ENCODE measurements at places on chromosomes 1 and 21.

GRCh38 chr1:88149686-88150085 is 534.4 kb upstream of the PKN2 start:
- no peak for DNase-seq

GRCh38 chr1:81439046-81439823 is 361.5 kb upstream of the ADGRL2 start:
- no peak for DNase-seq

DNA sequence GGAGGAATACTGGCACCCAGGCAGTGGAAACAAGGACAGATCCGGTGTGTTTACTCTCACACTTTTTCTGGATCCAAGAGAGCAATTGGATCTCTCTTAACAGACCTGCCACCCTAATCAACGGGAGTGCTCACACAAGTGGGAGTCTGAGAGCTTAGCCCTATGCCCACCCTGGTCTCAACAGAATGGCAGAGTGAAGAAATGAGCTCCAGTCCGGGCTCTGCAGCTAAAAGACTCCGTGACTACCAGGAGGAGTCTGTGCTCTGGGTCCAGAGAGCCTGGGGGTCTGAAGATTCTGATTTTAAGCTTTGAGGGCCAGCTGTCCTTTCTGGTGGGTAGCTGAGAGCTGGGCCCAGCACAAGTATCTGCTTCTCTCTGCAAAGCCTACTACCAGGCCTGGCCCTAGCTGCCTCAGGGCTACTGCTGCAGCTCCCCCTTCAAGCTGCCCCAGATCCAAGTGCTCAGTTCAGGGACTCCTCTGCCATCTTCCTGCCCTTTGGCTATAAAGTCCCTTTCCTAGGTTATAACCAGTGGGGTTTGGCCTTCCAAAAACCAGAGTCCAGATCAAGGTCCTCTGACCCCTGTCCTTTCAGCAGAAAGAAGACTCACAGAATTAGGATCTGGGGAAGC is 3.9 kb downstream of the S100A9 start:
- no peak for DNase-seq

GRCh38 chr1:180811886-180812285 is 100.8 kb upstream of the KIAA1614 start:
- peak; percentile 10 for DNase-seq

GRCh38 chr1:101221945-101222429 is 14.8 kb upstream of the S1PR1 start:
- no peak for DNase-seq

GRCh38 chr1:151144474-151145303 is 1.7 kb downstream of the SEMA6C start:
- no peak for DNase-seq

DNA sequence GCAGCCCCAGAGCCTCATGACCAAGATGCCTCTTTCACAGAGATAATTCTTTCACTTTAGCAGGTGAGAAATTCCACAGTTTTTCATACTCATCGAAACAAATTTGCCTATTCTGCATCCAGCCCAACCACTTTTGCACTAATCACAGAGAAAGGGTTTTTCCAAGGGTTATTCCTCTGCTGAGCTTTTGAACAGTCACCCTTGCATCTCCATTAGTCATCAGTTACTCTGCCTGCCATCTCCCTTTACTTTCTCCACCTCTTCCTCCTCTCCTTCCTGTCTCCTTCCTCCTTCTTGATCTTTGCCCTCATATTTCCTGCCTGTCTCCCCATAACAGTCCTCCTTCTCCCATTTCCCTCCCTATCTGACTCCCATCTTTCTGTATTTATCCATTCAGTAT is 43.9 kb downstream of the FH start:
- peak; percentile 50 for DNase-seq

DNA sequence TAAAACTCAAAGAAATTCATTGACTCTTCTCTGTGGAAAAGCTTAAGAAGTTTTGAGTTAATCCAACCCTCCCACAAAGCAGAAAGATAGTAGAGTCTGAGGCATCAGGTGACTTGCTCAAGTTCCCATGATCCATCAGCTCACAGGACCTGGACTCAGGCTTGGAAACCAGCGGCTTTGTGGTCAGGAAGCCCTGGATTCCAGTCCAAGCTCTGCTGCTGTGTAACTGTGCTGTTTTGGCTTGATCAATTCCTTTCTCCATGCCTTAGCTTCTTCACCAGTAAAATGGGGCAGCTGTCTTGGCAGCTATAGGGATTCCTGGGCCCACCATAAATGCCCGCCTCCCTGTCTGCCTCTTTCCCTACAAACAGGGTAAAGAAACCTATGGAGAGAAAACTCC is 180.2 kb downstream of the HIVEP3 start:
- no peak for DNase-seq

DNA sequence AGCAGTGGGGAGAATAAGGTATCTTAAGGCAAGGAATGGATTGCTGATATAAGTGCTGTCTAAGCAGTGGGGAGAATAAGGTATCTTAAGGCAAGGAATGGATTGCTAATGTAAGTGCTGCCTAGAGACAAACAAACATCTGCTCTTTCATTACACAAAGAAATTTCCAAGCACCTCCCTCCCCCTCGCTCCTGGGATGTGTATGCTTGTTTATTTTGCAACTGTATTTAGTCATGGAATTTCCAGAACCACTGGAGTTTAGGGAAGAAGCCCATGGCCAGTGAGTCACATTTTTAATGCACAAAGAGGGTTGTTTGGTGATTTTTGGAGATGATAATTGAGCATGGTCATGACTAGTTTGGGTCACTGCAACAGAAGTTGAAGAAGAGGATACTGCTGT is 21.5 kb downstream of the PDPN start:
- DNase-seq: no peak

DNA sequence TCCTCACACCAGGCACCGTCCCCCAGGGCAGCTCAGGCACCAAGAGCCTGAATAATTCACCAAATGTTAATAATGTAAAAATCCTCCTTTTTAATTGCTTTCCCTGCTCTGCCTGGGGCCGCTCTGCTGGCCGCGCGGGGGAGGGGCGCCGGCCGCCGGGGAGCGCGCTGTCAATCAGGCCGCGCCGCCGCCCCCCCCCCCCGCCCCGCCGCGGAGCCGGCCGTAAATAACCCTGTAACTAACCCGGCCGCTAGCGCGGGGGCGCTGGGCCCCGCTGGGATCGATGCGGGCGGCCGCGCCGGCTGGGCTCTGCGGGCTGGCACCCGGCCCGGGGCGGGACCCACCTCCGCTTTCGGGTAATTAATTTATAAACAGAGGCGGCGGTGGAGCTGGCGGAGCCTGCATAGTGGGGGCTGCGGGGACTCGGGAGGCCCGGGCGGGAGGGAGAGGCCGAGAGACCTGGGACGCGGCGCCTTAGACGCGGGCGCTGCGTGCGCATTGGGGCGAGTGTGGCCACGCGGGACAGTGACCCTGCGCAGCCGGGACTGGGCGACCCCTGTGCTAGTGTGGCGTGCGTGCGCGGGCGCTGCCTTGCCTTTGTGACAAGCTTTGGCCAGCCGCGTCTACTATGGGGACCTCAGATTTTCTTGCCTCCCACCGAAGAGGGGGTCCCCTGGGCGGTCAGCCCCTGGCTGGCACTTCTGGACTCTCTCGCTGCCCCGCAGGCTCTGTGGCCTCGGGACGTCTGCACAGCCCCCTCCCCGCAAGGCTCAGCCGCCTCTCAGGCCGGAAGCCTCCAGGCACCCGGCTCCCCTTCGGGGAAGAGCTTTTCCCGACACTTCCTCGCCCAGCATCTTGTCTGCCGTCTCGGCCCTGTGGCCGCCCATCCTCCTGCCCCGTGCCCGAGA is 16.6 kb downstream of the SAMD11 start:
- DNase-seq: peak; percentile 64

DNA sequence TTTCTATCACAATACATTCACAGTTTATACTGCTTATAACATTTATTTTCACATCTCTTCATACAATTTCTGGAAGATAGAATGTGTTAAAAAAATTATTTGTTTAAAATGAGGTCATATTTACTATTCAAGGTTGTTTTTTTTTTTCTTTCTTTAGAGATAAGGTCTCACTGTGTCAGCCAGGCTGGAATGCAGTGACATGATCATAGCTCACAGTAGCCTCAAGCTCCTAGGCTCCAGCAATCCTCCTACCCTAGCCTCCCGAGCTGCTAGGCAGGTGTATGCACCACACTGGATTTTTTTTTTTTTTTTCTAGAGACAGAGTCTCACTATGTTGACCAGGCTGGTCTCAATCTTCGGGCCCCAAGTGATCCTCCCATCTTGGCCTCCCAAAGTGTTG is 19.0 kb upstream of the RNF11 start:
- no peak for DNase-seq

DNA sequence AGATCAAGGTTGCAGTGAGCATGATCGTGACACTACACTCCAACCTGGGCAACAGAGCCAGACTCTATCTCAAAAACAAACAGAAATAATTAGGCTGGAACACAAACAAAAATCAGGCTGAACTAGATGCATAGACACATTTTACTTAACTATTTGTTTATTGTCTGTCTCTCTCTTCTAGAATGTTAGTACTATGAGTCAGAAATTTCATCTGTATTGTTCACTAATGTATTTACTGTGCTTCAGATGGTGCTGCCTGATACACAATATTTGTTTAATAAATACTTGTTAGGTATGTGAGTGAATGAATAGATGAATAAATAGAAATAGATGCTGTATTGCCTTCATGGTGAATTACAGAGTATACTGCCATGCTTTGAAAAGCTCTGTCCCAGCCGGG is 6.0 kb upstream of the LIN28A start:
- DNase-seq: peak; percentile 50

DNA sequence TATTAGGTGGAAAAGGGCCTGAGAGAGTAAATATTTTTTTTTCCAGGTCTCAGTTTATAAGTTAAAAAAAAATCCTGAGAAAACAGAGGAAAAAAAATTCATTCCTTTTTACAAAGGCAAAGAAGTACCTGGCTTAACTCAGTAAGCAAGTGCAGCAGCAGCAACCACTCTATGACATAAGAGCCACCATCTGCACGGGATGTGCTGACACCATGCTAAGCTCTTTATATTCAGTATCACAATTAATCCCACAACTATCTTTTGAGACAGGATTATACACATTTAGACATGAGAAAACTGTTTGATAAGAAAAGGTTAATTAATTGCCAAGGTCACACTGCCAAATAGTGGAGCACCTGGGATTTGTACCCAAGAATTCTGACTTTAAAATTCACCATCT is 13.4 kb upstream of the DPT start:
- DNase-seq: no peak

- DNase-seq: peak; percentile 48
These were observed 80.8 kb upstream of the UBE2U start for GRCh38 chr1:64122588-64122987.

GRCh38 chr1:212638492-212639151 is 30.1 kb downstream of the ATF3 start:
- DNase-seq: peak; percentile 62

GRCh38 chr1:211336161-211336560 is 9.5 kb downstream of the TRAF5 start:
- DNase-seq: no peak

GRCh38 chr1:182102043-182102416 is 40.5 kb upstream of the ZNF648 start:
- no peak for DNase-seq

DNA sequence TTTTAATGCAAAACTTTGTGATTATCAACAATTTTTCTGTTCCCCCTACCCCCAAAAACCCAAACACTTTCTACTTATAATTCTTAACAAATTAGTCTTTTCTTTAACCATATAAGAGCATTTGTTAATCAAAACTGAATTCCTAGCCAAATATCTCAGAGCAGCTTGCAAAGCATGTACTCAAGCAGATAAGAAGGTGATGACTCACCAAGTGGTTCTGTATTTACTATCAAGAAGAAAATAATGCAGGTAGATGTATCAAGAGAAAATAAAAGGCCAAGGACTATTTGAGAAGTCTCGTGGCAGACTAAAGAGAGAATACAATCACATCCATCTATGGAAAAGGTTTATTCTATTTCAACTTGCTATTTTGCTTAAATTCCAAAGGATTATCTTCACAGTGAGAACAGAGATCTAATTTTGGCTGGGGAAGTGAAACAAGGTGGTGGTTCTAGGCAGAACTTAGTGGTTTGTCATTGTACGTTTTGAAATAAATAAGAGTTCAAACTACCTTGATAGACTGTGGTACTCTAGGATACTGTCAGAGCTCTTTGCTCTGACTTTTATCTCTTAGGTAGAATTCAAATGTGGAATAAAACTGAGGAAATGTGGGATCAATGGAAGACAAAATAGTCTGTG is 94.7 kb upstream of the NRIP1 start:
- DNase-seq: no peak

- DNase-seq: no peak
These were observed 111.9 kb downstream of the NGF start for GRCh38 chr1:115225993-115226685.

Data from EL (cell line).